Renal cortex interstitium (tissue), 15 donors: ENCODE measurements at places on chromosomes 6 and 20. TPM values are rescaled to one million over a fixed set of nuclear protein-coding genes. Genes with fewer than 3 reads are reported as not detected.

GRCh38 chr6:165913676-165914570 is 250.9 kb upstream of the PDE10A start:
- DNase-seq: no peak

ASIP gene
- 0.69 TPM for polyA plus RNA-seq

GRCh38 chr20:6142348-6142993 is 19.6 kb upstream of the FERMT1 start:
- no peak for DNase-seq

DNA sequence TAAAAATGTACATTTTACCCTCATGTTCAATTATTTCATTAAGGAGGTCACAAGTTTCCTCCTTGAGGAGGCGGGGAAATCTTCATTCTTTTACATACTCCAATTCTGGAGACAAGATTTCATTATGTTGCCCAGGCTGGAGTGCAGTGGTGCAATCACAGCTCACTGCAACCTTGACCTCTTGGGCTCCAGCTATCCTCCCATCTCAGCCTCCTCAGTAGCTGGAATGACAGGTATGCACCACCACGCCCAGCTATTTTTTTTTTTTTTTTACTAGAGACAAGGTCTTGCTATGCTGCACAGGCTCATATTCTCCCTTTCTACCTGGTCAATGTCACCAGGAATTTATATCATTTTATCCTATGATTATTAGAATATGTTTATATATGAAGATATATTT is 85.8 kb downstream of the FUT9 start:
- no peak for DNase-seq

DNA sequence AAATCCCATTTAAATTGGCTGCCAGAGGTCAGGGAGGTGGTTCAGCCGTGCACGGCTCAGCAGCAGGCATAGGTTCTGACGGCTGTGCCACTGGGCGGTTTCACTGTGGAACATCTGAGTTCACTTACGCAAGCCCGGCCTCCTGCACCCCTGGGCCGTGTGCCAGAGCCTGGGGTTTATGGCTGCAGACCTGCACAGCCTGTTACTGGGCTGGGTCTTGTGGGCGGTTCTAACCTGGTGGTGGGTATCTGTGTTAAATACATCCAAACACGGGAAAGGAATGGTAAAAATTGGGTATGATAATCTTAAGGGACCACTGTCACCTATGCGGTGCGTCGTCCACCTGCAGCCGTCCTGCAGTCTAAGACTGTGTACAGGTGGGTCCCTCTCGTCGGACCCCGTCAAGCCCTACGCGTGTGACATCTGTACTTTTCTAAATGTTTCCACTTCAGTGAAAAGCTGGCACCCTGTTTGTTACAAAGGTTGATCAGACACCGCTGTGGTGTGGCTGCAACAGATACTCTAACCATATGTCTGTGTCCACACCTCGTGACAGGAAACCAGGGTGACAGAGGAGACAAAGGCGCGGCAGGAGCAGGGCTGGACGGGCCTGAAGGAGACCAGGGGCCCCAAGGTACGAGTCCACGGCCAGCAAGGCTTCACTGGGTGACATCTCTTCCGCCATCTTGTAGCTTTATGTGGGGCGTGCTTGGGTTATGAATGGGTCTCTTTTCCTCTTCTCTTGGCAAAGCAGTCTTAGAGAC is 21.5 kb downstream of the COL9A3 start:
- DNase-seq: no peak

GRCh38 chr20:48795732-48796131 is 32.1 kb downstream of the PREX1 start:
- DNase-seq: no peak

CCR6 gene
- 0.11 TPM for polyA plus RNA-seq

FOXF2 gene
- 0.24 TPM for polyA plus RNA-seq

OCSTAMP gene
- not detected for polyA plus RNA-seq

DNA sequence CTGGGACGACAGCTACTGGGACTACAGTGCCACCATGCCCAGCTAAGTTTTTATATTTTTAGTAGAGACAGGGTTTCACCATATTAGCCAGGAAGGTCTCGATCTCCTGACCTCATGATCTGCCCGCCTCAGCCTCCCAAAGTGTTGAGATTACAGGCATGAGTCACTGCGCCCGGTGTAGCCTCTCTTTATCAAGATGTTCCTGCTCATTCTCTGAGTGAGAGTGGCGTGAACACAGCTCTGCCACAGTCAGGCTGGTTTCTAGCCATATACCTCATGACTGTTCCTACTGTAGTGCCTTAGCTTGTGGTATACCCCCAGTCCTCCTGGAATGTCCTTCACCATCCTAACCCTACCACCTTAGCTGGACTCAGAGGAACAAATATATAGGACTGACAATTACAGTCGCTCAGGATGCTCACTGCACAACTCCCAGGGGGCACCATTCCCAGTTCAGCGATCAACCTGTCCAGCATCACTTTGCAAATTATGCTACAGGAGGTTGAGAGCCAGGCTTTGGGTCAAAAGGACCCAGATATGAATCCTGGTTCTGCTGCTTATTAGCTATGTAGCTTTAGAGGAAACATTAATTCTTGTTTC is 86.3 kb downstream of the CHMP4B start:
- no peak for DNase-seq

DNA sequence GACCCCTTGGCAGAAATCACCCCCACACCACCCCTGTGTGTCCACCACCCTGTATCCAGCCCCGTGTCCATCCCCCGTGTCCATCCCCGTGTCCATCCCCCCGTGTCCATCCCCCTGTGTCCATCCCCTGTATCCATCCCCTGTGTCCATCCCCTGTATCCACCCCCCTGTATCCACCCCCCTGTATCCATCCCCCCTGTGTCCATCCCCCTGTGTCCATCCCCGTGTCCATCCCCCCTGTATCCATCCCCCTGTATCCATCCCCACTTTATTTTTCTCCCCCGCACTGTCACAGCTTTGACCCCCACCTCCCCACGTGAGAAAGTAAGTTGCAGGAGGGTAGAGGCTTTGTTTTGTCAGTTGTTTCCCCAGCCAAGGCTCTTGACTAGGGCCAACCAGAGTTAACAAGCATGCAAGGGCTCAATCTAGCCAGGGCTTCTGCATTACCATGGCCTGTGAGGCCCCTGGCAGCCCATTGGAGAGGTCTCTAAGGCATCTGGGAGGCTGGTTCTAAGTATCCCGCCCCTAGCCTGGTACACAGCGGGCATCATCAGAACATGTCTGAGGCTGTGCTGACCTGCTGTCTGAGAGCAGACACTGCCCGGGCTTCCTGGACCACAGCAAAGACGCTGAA is 18.1 kb upstream of the SIRPA start:
- no peak for DNase-seq

ZC3H12D gene
- polyA plus RNA-seq: 0.51 TPM

DNA sequence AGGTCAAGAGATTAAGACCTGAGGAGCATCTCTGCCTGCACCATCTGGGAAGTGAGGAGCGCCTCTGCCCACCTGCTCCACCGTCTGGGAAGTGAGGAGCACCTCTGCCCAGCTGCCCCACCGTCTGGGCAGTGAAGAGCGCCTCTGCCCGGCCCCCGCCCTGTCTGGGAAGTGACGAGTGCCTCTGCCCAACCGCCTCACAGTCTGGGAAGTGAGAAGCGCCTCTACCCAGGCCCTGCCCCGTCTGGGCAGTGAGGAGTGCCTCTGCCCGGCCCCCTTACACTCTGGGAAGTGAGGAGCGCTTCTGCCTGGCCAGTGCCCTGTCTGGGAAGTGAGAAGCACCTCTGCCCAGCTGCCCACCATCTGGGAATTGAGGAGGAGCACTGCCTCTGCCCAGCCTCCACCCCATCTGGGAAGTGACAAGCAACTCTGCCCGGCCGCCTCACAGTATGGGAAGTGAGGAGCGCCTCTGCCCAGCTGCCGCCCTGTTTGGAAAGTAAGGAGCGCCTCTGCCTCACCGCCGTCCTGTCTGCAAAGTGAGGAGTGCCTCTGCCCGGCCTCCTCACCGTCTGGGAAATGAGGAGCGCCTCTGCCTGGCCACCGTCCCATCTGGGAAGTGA is 270.4 kb upstream of the NRSN1 start:
- no peak for DNase-seq

SOX4 gene
- 144 TPM for polyA plus RNA-seq

DNA sequence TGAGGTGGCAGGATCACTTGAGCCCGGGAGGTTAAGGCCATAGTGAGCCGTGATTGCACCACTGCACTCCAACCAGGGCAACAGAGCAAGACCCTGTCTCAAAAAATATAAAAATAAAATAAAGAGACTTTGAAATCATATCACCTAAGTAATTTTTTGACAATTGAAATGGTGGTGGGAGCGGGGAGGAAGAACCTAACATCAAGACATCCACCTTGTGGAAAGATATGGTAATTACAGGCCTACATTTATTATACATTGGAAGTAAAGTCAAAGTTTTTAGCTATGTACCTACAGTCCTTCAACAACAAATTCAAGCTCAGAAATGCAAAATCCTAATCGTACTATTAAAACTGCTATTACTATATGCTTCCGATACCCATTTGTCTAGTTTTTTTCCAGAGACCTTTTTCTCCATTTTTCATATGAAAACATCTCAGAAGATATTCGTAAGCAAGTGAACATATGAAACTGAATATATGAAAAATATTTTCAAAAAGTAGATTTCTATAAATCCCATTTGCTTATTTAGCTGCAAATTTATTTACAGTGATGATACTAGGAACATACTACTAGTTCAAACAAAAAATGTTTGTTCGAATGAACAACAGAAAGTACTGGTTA is 83.3 kb downstream of the SYCP2 start:
- peak; percentile 43 for DNase-seq

DNA sequence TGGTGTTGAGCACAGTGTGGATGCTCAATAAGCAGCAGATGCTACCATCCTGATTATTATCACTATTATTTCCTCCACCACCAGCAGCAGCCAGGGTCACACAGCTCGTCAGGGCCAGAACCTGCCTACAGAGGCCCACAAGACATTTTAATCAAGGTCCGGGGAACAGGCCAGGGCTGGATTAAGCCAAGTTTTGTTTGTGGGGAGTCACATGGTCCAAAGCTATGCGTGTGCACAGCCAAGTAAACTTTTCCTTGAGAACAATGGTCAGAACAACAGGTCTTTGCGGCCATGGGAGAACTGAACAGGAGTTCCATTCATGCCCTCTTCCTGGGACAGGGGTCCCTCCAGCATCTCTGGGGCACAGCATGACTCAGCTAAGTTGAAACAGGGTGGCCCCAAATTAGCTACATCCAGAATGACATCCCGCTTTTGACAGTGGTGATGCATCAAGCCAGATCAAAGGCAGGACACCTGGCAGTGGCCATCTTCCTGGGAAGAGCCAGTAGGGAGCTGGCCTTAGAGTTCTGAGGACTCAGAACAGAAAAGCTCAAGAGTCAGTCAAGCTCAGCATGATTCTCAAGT is 11.7 kb downstream of the SNTA1 start:
- DNase-seq: no peak

DNA sequence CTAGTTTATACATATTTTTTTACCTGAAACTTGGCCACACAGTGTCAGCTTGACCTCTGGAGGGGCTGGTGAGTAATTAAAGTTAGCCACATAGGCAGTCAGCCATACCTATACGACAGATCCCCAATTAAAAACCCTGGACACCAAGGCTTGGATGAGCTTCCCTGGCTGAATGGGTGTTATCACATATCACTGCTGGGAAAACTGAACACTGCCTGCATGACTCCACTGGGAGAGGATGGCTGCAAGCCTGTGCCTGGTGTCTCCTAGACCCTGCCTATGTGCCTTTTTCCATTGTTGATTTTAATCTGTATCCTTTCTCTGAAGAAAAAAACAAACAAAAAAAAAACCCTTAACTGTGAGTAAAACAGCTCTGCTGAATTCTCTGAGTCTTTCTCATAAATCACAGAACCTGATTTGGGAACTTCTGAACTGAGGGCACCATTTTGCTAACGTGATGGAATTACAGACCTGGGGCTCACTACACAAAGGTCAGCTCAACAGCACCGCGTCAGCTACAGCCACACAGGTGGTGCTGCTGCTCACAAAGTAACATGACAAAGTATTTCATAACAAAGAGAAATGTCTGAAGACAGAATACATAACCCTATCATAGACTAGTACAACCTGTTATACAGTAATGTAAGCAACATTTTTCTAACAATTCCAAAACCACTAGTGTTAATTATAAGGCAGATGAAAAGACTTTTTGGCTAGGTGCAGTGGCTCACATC is 97.0 kb downstream of the SLC23A2 start:
- no peak for DNase-seq

C6orf15 gene
- not detected for polyA plus RNA-seq

- no peak for DNase-seq
These were observed 222.8 kb upstream of the RUNX2 start for GRCh38 chr6:45105170-45105820.

DNA sequence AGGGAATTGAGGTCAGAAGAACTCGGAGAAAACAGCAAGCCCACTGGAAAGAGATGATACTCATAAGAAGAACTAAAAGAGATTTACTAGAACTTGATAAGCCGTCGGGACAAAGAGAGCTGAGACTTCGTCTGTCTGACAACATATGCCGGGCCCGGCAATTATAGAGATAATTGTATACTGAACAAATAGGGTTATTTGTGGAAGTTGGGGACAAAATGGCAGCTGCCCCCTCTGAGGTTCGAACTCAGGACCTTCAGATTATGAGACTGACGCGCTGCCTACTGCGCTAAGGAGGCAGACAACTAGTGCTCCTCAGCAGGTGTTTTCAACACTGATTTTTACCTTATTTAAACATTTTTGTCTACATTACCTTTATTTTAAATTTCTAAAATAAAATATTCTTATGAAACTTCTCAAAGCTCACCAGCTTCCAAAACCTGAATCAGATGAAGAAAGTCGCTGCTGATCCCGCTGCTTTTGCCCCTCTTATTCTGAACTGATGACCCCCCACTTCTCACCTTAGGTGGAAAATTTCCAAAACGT is 29.3 kb upstream of the TRIM27 start:
- DNase-seq: no peak

TSPYL4 gene
- polyA plus RNA-seq: 63.2 TPM

- DNase-seq: no peak
These were observed at the start of gene TRIM31 for GRCh38 chr6:30113003-30113759. TRIM31 (minus strand) TSS chr6:30113090; CDS start chr6:30112805, 285 bp downstream.

DNA sequence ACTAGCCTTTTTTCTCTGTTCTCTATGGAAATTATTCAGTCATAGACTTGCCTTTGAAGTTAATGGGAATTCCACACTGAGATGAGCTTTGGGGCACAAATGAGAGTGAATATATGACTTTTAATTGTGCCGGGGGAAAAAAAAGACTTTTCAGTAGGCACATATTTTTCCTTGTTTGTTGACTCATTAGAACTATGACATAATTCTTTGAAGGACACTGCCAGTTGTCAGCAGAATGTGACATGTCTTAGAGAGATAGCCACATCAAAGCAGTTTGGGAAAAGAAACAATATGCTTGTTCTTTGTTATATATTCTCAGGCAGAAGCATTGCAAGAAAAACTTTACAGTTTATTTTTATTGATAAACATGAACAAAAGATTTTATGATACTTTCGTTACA is 138.3 kb downstream of the COL9A1 start:
- no peak for DNase-seq

GRCh38 chr20:19285436-19285835 is 73.0 kb downstream of the SLC24A3 start:
- no peak for DNase-seq
